ENCODE measurements at places on chromosomes 13 and 19.

DNA sequence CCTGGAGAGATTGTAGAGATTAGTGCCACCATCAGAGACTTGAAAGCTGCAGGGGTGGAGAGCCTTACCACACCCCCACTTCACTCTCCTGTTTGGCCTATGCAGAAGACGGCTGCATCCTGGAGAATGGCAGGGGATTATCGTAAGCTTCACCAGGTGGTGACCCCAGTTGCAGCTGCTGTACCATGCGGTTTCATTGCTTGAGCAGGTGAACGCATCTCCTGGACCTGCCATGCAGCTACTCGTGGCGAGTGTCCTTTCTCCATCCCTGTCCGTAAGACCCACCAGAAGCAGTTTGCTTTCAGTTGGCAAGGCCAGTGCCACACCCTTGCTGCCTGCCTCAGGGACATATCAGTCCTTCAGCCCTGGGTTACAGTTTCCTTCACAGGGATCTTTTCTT is 21.2 kb downstream of the PPP5C start:
- no peak for DNase-seq

DNA sequence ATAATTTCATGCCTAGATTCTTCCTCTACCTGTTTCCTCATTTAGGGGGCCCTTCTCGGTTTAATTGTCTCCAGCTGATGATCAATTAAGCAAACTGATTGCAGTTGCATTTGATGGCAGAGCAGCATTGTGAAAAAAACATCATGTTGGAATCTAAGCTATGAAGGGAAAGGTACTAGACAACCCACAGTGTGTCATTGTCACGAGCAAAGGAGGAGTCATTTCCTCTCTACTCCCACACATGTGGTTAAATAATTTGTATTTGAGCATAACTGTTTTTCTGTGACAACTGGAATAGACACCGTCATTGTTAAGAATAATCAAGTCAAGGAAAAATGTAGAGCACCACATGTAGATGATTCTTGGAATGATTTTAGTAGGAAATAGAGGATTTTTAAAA is 240.3 kb downstream of the DCT start:
- DNase-seq, result no peak

DNA sequence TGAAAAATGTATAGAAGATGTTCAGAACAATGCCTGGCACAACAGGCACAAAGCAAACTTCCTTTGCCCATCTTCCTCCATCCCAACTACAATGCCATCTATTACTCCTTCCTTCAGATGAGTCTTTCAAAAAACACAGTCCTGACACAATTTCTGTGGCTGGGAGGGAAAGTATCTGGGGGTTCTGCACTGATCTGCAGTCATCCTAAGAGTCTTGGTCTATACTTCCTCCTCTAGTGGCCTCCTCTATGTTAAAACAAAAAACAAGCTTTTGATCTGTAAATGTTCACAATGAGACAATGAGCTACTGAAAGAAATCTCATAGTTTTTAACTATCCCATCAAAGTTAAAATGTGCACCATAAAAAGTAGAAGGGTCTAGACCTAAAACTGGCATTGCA is 44.8 kb downstream of the USP12 start:
- DNase-seq, result no peak

DNA sequence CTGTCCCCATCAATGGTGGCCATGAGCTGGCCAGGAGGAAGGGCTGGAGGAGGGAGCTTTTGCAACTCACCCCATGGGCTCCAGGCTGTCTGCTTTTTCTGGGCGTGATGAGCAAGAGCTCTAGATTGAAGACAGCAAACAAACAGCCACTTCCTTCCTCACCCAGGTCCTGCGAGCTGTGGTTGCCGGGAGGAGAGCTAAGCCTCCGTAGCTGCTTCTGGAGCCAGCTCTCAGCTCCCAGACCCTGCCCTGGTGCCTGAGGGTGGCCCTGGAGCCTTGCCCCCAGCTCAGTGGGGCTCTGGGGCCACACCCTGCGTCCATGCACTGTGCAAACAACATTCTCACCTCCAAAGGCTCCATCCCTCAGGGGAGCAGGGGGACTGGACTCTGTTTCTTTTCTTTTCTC is 6.2 kb downstream of the MYO1F start:
- no peak for DNase-seq

DNA sequence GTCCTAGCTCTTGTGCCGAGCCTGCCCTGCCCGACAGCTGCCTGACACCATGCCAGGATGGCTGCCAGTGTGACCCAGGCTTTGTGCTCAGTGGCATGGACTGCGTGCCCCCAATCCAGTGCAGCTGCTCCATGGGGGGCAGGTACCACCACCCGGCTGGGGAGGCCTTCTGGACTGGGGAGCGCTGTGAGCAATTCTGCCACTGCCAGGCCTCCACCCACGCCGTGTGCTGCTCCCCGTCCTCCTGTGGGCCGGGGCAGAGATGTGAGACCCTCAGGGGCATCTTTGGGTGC is 9.4 kb upstream of the FXYD3 start:
- DNase-seq, result no peak

DNA sequence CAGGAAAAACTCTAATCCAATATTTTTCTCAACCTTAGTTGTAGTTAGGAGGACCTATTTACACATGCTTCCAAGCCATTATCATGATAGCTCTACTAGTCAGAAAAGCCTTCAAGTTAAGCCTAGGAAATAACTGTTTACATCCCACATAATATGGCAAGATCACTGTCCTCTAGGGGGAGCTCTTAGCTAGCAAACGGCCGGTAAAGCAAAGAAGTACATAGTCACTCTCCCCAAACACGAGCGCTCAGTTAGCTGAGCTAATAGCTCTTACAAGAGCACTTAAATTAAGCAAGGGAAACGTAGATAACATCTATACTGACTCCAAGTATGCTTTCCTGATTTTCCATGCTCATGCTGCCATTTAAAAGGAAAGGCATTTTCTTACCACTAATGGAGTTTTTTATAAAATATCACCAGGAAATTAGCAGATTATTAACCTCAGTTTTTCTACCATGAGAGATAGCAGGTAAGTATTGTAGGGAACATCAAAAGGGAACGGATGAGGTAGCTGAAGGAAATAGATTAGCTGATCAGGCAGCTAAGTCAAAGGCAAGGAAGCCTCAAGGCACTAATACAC is 100.6 kb upstream of the PABPC3 start:
- DNase-seq, result peak; percentile 73

GRCh38 chr13:51542346-51543242 is 41.7 kb upstream of the WDFY2 start:
- DNase-seq, result no peak

DNA sequence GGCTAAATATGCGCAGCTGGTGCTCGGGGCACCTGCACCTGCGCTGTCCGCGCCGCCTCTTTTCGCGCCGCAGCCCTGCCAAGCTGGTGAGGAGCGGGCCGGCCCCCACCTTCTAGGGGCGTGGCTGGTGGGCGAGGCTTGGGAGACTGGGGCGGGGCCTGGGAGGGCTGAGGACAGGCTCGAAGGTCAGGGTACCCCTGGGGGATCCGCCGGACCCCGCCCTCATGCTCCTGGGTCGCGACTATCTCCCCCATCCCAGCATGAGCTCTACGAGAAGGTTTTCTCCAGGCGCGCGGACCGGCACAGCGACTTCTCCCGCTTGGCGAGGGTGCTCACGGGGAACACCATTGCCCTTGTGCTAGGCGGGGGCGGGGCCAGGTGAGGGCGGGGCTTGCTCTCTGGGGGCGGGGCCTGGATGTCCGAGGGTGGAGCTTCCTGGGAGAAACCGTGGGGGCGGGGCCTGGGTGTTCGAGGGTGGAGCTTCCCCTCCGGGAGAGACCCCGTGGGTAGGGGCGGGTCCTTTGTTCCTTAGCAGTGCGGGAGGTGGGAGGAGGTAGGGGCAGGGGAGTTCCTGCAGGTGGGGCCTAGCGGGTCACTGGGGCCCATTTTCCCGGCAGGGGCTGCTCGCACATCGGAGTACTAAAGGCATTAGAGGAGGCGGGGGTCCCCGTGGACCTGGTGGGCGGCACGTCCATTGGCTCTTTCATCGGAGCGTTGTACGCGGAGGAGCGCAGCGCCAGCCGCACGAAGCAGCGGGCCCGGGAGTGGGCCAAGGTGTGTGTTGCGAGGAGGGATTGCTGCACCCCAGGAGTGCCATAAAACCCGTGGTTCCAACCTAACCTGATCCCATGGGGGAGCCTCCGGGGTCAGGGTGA is 19.7 kb downstream of the PNPLA6 start:
- no peak for DNase-seq
